ENCODE measurements at places on chromosomes 6 and 20.

DNA sequence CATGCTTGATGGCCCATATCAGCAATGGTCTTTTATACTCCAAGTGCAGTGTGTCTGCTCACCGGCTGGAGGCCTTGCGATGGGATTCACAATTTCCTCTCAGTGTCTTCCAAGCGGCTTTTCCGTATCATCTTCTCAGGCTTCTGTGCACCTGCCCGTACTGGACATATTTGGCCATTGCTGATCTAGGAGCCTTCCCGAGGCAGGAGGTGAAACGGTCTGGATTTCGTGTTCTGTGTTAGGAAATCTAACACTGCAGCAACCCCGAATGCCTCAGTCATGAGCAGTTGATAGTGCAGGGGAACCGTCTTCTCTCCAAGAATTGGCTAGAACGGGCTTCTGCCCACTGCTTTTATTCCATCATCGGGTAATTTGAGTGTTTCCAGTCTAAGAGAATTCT is 60.5 kb downstream of the PPP1R14C start:
- no peak for DNase-seq

- no peak for DNase-seq
These were observed 46.8 kb downstream of the EPM2A start for GRCh38 chr6:145688493-145688905.

DNA sequence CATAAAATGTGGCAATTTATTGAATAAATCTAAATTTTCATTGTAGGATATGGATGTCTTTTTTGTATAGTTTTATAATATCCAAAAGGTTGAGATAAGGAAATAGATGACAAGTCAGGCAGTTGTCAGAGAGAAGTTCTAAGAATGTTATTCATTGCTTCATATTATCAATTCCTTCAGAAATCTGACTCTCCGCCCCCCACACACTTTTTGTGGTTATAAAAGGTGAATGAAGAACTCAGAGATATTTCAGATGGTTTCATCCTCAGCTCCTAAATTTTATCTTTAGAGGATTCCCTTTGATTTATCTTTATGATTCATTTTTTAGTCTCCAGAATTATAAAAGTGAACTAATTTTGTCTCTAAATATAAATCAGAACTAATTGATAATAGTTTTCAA is 136.1 kb upstream of the NOX3 start:
- DNase-seq, result no peak

- no peak for DNase-seq
These were observed 47.6 kb downstream of the AGPAT4 start for GRCh38 chr6:161226009-161226964.

DNA sequence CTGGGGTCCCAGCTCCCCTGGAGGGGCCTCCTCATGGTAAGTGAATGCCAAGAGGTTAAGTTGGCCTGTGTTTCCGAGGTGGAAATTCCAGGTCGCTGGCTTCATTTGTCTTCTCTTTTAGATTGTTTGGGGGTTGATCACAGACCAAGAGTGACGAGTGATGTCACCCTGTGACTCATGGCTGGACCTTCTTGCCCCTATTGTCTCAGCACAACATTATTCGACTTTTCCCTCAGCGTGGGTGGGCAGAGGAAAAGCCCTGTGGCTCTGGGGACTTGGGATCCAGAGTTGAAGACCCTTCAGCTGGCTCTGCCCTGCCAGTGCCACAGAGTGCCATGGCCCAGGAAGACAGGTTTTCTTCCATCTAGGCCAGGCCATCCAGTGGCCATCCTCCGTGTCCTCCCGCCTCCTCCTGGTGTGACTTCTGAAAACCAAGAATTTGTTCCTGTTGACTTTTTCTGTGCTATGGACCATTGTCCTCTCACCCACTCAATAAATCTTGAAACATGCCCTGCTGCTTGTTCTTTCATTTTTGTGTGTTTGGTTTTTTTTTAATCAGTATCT is 15.4 kb upstream of the SNHG17 start:
- no peak for DNase-seq

GRCh38 chr6:34981951-34982350 is 92.9 kb downstream of the ANKS1A start:
- no peak for DNase-seq

GRCh38 chr6:118752803-118753202 is 101.4 kb upstream of the CEP85L start:
- no peak for DNase-seq

DNA sequence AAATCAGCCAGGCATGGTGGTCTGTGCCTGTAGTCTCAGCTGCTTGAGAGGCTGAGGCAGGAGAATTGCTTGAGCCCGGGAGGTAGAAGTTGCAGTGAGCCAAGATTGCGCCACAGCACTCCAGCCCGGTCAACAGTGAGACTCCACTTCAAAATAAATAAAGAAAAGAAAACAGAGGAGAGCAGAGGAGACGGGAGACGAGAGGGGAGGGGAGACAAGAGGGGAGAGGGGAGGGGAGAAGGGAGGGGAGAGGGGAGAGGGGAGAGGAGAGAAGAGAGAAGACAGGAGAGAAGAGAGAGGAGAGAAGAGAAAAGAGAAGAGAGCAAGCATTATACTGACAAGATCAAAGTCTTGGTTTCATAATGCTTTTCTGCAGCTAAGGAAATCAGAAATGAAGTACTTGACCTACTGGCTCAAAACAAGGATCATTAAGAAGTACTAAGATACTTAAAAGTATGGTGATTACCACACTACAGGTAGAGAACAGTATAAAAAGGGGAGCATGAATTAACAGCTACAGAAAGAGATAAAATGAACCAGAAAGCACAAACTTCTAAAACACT is 30.5 kb downstream of the FAM8A1 start:
- no peak for DNase-seq

GRCh38 chr20:5920581-5920980 is 29.8 kb downstream of the TRMT6 start:
- DNase-seq, result no peak

DNA sequence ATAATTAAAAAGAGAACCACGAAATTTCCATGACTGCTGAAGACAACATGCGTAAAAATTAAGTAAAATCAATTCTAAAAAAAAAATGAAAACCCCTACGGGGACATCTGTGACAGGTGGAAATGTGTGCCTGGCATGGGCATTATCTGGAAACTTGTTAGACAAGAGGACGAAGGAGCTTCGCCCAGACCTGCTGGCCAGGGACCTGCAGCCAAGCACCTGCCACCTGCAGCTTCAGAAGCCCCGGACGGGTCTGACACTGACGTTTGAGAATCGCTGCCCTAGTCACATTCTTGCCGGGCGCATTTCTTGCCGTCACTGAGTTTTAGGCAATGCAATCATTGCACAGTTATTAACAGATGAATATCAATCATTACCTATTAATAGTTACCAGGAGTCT is 140.3 kb downstream of the SMOC2 start:
- no peak for DNase-seq

DNA sequence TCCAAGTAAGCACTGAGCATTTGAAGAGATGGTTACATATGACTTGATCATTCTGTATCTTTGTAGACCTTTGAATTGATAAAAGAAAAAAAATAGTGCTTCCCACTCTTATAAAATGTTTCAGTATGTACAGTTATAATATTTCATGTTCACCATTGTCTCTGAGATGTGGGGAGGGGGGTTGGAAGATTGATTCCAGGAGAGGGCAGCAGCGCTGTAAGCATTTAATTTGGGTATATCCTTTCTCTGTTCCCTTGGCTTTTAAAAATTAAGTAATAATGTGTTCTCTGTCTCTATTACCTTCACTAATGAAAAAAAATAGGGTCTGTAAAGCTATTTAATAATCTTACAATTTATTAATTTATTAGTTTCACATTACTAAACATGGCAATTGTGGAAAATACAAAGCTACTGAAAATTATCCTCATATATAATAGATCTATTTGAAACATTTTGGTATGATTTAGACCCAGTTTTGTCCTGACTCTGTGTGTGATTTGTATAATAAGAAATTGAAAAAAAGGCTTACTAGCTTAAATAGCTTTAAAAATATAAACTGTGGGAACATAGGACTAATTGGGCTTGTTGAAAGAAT is 341.2 kb downstream of the CDKAL1 start:
- no peak for DNase-seq

- DNase-seq, result no peak
These were observed 217.3 kb upstream of the RREB1 start for GRCh38 chr6:6890400-6890858.

- DNase-seq, result no peak
These were observed 1.3 kb downstream of the IYD start for GRCh38 chr6:150370112-150370511.

- no peak for DNase-seq
These were observed 68.8 kb downstream of the PYGB start for GRCh38 chr20:25316506-25317190.

- DNase-seq, result no peak
These were observed 115.2 kb upstream of the SCGN start for GRCh38 chr6:25536781-25537180.

GRCh38 chr6:15761045-15761502 is 98.2 kb upstream of the DTNBP1 start:
- DNase-seq, result no peak

DNA sequence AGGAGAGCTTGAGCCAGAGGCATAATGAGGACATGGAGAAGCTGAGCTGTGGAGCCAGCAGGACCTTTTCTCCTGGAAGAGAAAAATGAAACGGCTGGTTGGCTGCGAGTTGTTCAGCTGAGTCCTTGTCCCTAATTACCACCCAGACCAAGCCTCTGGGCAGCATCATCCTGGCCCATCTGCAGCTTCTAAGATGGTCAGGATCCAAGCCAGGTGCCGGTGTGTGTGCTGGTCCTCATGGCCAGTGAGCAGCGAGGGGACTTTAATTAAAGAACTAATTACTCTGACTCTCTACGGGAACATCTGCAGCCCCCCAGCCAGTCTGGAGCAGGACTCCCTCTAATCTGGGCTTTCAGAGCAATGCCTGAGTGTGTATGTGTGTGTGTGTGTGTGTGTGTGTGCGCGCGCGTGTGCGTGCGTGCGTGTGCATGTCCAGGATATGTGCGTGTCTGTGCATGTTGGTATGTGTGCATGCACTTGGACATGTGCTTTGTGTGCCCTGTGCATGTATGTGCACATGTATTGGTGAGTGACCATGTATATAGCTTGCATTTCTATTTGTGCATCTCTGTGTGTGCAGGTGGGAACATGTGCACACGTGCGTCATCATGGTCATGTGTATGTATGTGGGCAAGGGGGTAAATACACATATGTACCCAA is 173.9 kb downstream of the DHX35 start:
- no peak for DNase-seq

- DNase-seq, result no peak
These were observed 464.1 kb upstream of the ARID1B start for GRCh38 chr6:156313037-156313436.

DNA sequence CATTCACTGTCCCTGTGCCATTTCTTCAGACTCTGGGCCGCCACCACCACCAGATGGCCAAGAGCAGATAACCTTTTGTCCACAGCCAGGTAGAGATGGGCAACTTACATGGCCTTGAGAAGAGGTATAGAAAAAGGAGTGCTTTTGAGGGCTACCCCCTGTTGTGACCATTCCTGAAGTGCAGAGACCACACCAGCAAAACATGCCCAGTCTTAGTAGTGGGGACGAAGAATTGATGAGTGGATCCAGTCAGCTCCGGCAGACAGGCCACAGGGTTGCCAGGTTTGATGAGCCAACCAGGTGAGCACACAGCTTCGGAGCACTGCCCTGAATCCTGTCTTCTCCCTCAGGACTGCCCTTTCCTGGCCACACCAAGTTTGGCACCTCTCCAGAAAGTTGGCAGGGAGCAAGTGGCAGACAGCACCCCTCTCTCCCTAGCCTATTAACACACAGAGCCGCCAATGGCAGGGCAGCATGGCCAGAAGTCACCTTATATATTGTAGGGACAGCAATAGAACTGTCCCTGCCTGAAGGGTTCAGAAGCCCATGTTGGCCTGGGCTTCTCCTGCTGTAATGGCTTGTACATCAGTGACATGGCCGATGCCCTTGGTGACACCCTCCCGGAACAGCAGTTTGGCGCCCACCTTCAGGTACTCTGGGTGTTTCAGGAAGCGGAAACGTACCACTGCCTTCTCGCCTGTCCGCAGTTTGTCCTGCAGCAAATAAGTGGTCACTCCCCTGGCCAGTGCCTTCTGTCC is 7.8 kb downstream of the GTPBP2 start:
- DNase-seq, result no peak

DNA sequence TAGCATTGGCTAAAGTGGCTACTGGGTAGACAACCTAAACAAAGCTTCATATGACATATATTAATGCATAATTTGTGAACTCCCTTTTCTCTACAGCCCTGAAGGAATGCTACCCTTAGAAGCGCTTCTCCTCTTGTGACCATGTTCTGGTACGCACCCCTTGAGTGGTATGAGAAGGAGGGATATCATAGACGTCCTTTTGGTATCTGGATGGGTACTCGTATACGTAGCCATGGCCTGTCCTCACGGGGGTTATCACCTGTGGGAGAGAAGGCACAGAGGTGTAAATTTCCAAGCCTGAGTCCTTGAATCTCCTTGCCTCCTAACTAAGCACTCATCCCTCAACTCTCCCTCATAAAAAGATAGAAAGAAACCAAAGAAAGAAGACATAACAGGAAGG is 39.0 kb downstream of the NEDD9 start:
- no peak for DNase-seq

DNA sequence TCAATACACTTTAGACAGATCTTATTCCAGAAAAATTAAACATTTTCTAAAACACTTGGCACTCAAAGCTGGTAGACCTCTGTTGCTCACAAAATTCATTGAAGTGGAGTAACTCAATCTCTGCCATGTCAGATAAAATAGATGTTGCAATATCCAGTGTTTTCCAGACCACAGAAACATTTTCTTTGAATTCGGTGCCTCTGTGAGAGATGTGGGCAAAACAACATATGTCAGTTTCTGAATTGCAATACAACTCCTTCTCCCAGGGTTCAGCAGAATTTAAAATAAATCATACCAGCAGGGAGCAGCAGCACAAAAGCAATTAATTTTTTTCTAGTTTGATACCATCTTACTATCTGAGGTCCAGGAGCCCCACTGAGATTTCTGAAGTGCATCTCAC is 11.3 kb upstream of the PKHD1 start:
- DNase-seq, result no peak

DNA sequence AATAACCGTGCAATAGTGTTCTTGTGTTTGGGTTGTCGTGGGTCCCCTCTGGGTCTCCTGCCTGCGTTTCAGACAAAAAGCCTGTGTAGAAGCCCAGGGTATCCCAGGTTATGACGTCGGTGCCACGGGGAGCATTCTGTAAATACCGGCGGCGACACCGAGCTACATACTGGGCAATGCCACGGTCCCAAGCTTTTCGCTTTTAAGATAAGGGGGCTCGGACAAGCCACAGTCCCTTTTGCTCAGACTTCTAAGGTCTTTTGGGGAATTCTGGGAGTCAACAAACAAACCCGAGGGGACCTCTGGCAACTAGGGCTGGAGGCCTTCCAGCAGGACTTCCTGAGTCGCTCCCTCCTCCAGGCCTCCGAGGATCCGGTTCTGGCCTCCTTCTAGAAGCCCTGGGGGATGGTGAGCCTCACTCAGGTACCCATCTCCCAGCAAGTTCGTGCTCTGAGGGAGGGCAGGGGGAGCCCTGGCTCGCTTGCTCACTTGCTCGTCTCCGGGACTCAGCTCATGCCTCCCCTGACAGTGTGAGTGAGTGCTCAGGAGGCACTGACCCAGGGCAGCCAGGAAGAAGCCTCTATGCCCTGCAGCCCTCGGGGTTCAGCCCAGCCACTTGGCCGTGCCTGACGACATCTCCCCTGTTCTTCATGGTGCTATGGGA is 62.4 kb upstream of the MRPS10 start:
- DNase-seq, result no peak

Data from activated T-helper 1 cell treated with Interleukin-2 at 50 U/mL for 16 hours (primary cell).